Activated naive CD4-positive, alpha-beta T cell treated with anti-CD3 and anti-CD28 coated beads for 36 hours (primary cell): ENCODE measurements at places on chromosomes 2 and 18. TPM values are rescaled to one million over a fixed set of nuclear protein-coding genes. Genes with fewer than 3 reads are reported as not detected.

Gene ABCB11
- not detected for total RNA-seq

Gene IL36A
- total RNA-seq, result not detected

Gene GALM
- total RNA-seq, result 31.3 TPM

Gene PROKR1
- not detected for total RNA-seq

Gene C2orf78
- not detected for total RNA-seq

Gene MRO
- not detected for total RNA-seq

Gene ITPRIPL1
- total RNA-seq, result 13.4 TPM

Gene ANKMY1
- total RNA-seq, result 17.0 TPM

Gene STAM2
- 10.8 TPM for total RNA-seq

Gene SCN2A
- 0.10 TPM for total RNA-seq

Gene ETAA1
- total RNA-seq, result 14.0 TPM

Gene ACTG2
- total RNA-seq, result not detected

Gene ZAP70
- total RNA-seq, result 167 TPM

Gene MREG
- 3.1 TPM for total RNA-seq

Gene PPP1R1C
- total RNA-seq, result not detected
